Muscle of arm (tissue), 14 donors: ENCODE measurements at places on chromosomes 12 and 14.

GRCh38 chr14:101505236-101505970 is 55.9 kb upstream of the DIO3 start:
- DNase-seq, result no peak

- no peak for DNase-seq
These were observed 22.6 kb downstream of the GPHN start for GRCh38 chr14:66530526-66530925.

- no peak for DNase-seq
These were observed 16.2 kb downstream of the MAPKAPK5 start for GRCh38 chr12:111858186-111858585.

DNA sequence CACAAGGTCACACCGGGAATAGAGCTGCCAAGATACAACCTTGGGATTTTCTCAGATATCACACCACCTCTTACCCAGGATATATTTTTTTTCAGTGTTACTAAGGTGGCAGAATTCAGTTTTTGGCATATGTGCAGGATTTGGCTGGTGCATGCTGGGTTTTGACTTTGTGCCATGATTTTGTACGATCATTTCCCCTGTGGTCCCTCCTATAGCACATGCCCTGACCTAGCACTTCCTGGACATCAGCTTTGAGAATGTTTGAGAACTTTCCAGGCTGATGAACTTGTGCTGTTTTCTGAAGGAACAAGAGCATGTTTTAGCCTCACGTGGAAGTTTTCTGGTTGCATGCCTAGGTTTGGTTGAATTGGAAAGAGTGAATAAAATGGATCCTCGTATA is 11.0 kb upstream of the TBPL2 start:
- no peak for DNase-seq

- DNase-seq, result no peak
These were observed 34.6 kb upstream of the PPP2R5C start for GRCh38 chr14:101726954-101727302.

- peak; percentile 89 for DNase-seq
These were observed 3.4 kb downstream of the BMP4 start for GRCh38 chr14:53953002-53953827.

DNA sequence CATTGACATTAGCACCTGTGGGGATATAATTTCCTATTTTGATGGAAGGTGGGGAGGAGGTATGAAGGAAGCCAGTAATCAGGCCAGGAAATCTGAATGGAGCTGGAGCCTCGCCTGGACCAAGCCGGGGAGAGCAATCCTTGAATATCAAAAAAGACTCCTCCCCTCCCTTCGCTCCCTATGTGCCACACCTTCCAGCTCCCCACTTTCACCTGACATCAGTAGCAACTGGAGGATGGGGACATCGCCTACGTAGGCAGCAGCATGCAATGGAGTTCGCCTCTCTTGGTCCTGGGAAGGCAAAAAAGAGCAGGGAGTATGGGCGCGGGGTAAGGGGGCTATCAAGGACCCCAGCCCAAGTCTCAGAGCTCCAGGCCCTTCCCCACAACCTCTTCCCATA is 1.1 kb downstream of the ANKRD52 start:
- no peak for DNase-seq
